Right renal pelvis (tissue), 4 donors: ENCODE measurements at places on chromosomes 7 and 10.

DNA sequence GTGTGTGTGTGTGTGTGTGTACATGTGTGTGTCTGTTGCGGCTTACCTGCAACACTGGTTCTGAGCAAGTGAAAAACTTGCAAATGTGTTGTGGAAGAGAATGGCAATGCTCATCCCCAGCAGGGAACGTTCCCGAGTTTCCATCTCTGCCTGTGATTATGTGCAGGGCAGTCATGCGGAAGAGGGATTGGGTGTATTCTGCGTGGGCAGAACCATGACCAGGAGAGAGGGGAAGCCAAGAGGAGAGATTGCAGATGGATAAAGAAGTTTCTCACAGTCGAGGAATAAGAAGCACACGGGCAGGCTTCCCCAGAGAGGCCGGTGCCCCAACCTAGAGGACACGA, 99.9 kb downstream of the CTBP2 start:
- no peak for DNase-seq

DNA sequence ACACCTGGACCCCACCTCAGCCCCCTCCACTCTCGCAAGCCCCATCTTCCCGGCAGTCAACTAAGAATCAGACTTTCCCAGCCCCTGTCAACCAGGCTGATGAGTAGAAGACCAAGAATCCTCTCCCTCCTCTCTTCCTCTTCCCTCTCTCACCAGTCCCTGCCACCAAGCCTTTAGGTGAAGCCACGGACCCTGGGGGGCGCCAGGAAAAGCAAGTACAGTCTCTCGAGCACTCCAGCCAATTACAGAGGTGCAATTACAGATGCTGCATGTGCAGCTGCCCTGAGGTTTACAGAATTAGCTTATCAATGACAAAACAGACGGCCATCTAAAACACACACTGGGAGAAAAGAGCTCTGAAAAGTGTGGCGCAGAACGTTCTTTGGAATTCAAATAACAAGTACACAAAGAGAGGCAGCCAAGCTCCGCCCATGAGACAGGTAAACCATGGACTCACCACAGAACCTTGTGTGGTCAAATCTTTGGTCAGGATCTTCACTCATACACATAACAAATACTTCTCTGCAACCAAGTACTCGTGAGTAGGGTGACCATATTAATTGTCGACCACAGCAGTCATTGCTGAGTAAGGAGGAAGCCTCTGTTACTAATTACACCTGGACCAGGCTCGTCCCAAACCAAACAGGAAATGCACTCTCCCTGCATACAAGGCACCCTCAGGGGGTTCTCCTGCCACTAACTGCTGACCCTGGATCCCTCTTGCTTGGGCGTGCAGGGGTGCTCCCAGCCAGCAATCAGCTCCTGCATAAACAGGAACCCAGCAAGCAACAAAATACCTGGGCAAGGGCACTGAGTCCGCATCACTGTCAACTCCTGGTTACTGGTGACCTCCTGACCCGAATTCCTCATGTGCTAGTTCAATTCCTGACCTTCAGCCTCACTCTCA, 189.2 kb downstream of the FAM107B start:
- DNase-seq, result no peak

DNA sequence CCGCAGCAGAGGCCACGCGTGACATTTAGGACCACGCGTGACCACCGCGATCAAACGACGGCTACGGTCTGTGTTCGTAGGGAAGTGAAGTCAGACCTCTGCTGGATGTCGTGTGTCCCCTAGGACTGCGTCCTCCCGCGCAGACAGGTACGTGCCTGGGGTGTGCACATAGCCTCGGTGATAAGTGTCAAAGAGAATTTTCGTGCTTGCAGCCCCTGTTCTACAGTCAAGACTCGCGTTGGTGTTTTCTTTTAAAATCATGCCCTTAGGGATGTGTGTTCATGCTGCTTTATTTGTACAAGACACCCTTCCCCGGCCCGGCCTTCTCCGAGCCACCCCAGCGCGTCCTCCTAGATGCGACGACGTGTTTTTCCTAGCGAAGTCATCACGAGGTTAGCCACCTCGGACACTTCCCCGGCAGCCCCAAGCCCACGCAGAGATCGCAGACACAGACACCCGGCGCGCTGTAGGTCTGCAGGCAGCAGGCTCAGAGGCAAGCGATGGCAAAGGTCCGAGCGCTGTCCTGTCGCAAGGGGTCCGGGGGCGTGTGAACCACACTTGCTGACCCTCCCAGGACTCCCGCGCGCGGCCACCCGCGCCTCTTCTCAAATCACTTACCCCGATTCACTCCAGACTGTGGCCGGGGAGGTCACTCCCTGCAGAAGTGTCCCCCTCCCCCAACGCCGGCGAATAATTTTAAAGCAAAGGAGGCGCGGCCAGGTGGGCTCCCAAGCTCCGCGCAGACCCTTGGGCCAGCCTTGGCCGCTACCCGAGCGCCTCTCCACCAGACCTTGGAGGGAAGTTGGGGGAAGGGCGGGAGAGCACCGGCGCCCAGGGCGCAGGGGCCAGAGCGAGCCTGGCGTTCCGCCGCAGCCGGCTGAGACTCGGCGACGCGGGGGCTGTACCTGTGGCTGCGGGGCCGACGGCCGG, 552 bp downstream of the MKX start:
- DNase-seq, result no peak

GRCh38 chr7:85655252-85655651, 468.4 kb upstream of the SEMA3D start:
- DNase-seq, result no peak

DNA sequence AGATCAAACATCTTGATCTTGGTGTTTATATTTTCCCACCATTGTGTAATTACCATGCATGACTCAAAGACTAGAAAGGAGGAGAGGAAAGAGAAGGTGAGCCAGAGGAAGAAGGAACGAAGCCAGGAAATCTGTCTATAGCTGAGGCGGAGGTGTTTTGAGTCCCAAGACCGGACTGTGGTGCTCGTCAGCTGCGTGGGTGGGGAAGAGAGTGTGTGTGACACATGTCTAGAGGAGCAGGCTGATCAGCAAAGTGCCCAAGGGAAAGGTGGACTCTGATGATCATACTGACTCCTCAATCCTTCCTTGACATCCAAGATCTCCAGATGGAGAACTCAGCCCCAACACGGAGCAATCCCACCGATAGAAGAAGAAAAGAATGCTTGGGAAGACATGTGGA, 189.5 kb upstream of the MINDY3 start:
- DNase-seq, result no peak

DNA sequence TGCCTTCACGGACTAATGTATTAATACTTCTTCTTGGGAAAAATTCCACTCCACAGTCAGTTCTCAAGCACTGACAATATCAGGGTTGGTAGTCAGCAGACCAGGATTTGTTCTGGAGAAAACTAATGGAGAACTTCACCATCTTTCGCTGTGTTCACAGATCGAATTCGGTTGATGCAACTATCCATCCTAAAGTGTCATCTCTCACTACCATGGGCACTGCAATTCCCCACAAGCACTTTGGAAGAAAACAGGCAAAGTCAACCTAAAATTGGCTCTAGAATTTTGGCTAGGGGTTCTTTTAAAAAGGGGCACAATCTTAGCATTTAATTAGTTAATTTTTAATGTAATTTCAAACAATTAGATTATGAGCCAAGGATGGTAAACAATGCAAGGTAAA, 164.4 kb downstream of the HGF start:
- no peak for DNase-seq

DNA sequence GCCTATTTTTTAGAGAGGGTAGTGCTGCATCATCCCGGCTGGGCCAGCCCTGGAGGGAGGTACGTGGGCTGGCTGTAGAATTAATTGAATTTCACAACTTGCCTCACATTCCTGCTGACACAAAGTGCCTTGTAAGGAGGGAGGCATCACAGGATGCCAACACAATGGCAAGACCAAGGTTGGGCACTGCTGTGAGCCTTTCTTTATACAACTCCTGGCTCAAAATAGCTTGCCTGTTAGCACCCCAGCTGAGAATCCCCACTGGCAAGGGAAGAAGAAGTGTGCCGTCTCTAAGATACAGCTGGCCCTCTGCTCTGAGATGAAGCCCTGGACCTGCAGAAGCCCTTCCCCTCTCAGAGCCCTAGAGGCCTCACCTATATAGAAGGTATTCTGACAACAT, 873.9 kb downstream of the GRID1 start:
- DNase-seq, result no peak

DNA sequence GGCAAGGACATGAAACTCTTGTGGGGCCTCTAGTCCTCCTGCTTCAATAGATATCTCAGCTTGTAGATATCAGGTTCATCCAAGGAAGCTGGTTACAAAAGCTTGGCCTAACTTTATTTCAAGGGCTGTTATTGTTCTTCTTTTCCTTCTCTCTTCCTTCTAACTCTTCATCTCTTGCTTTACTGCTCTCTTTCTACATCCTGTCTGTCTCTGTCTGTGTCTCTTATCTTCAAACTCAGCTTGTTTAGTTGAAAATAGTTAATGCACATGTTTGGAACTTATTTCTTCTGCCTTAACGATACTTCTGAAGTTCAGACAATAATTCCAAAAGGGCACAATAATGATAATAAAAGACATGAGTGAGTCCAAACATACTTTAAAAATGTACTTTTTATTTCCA, 393.9 kb downstream of the NXPH1 start:
- DNase-seq, result no peak
